ENCODE measurements at places on chromosomes 3 and 15.

GRCh38 chr3:193933451-193933850, 202.5 kb upstream of the HES1 start:
- no peak for DNase-seq

GRCh38 chr3:84965141-84965540, 6.4 kb downstream of the CADM2 start:
- DNase-seq = no peak

DNA sequence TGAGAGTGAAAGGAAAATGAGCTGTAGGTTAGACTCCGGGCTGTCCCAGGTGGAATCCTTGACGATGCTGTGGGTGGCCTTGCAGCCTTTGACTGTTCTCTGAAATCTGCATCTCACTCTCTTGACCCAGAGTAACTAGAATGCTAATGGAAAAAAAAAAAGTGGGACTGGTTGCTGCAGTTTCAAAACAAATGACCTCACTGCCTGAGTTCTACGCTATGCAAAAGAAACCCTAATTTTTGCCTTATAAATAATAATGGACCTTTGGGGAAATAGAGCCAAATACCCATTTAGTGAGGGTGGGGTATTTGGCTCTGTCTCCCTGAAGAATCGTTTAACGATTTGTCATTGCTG, 309.7 kb upstream of the C2CD4B start:
- no peak for DNase-seq

- no peak for DNase-seq
These were observed 9.0 kb upstream of the STRIT1 start for GRCh38 chr3:155302481-155302880.

GRCh38 chr3:29415482-29416223, 134.8 kb downstream of the RBMS3 start:
- DNase-seq = no peak

GRCh38 chr3:20669184-20669583, 483.2 kb upstream of the SGO1 start:
- no peak for DNase-seq

DNA sequence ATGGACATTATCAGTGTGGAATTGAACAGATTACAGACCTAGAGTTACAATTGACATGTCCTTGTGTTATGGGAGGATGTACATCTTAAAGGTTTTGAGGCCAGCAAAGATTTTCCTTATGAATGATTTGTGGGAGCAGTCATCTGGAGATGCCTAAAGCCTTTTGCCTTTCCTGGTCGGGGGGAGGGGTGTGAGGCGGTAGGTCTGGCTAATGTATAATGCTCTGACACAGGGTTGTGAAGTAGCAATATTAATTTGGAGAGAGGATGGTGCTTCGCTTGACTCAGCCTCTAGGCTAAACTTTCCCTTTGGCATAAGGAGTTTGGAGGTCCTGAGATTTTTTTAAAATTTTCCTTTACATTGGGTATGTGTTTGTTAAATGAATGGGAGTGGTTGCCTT, 23.3 kb downstream of the FBXO22 start:
- no peak for DNase-seq

DNA sequence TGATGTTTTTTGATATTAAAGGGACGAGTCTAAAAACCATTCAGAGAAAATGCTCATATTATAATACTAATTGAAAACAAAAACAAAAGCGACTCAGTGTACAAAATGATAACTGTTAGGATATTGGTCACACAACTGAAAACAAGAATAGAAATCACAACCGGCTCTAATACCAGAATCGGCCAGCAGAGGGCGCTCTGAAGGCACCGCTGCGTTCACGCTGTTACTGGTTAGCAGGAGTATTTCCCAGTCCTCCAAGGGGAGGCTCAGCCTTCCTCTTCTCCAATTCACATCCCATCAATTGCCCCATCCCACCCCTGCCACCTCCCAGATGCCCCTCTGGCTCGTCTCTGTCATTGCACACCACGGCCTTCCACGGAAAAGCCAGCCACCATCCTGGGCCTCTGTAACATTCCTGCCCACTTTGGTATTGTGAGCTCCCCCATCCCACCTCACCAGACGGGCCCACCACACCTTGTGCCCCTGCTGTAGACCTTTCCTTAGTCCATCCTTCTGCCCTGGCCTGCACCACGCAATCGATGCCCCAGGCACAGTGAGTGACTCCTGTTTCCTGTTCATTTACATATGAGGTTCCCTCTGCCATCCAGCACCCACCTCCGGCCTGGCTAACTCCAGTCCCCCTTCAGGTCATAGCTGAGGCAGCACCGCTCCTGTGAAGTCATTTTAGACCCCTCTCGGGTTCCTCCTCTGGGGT, 8.5 kb downstream of the FAM107A start:
- DNase-seq = peak; percentile 61

GRCh38 chr3:137110392-137110996, 152.7 kb downstream of the IL20RB start:
- DNase-seq = no peak

DNA sequence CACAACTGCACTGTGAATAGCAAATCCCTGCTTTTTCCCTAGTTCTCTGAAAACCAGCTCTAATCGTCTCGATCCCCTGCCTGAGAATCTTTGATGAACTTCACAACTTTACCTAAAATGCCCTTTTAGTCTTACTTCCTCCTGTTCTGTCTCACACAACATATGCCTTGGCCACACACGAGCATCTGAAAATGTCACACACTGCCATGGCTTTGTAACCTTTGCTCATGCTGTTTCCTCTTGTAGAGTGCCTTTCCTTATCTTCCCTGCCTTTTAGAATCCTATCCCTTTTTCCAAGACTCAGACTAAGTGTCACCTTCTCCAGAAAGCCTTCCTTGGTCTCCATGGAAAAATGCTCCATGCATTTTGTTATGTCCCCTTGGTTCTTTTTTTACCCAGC, 71.4 kb upstream of the HACD2 start:
- DNase-seq = no peak

Data from stimulated activated CD4-positive, alpha-beta T cell treated with anti-CD3 and anti-CD28 coated beads, TNF-alpha, amount 100 ng/mL, for 48 hours (primary cell).